ENCODE measurements at places on chromosomes 13 and 19. TPM values are rescaled to one million over a fixed set of nuclear protein-coding genes. Genes with fewer than 3 reads are reported as not detected.

The SIGLEC11 gene
- total RNA-seq, result 0.09 TPM

The TRIM13 gene
- total RNA-seq, result 23.2 TPM

The LRRC25 gene
- total RNA-seq, result not detected

The DGKH gene
- total RNA-seq, result 16.2 TPM

The C19orf85 gene
- not detected for total RNA-seq

The HNRNPA1L2 gene
- 3.5 TPM for total RNA-seq

The PSPN gene
- total RNA-seq, result 1.6 TPM

The NMRK2 gene
- total RNA-seq, result not detected

The TRAPPC5 gene
- 207 TPM for total RNA-seq

The TMEM86B gene
- total RNA-seq, result 0.72 TPM

The ITGBL1 gene
- 48.5 TPM for total RNA-seq

The GRWD1 gene
- 31.1 TPM for total RNA-seq

The STOML3 gene
- not detected for total RNA-seq

The RFPL4AL1 gene
- not detected for total RNA-seq

The ETV2 gene
- total RNA-seq, result 0.09 TPM

The AKT2 gene
- 20.1 TPM for total RNA-seq

The RAB3A gene
- 0.45 TPM for total RNA-seq

The TBC1D4 gene
- 45.3 TPM for total RNA-seq

The PSENEN gene
- 18.1 TPM for total RNA-seq
